ENCODE measurements at places on chromosomes 7 and 10.

DNA sequence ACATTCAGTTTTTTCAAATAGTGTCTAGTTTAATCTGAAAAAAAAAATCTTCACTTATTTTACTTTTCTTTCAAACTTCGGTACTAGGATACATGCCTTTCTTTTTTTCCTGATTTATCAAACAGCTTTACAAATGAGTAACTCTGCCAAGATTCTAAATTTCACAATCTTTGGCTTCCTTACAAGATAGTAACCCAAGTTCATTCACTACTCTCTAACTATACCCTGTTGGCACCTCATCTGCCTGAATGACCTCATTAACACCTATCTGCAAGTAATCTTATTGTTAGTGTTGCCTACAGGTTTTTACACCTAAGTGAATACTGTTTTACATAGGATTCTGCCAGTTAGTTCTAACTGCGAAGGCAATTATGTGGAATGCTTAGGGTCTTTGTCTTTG lies 159.8 kb downstream of the FOXP2 start:
- DNase-seq: no peak

- DNase-seq: no peak
Observed at GRCh38 chr10:103651783-103652476, 158.4 kb downstream of the NEURL1 start.

- no peak for DNase-seq
Observed at GRCh38 chr7:104208421-104208780, 588 bp upstream of the ORC5 start.

DNA sequence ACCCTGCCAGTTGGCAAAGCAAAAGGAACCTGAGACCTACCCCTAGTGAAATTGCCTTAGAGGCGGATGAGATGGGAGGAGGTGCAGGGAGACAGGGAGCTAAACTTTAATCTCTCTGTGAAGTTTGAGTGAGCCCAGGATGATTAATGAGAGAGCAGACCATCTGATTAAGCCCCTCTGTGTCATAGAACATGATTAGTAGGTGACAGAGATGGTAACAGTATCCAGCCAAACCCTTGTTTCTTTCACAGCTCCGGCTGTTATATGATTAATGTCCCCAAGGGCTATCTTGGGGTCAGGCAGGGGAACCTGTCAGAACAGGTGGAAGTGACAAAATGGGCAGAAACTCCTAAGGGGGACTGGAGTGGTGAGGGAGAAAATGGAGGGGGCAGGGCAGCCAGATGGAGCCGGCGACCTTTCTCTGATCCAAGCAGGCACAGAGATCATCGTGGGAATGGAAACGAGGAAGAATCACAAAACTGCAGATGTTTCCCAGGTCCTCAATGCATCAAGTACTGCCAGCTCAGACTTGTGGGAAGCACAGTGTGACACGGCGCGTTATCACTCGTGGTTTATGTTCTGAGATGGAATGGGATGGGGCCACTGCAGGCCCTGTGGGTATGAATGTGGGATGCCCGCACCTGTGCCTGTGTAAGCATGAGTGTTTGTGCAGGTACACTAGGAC lies 684.2 kb downstream of the LRMDA start:
- no peak for DNase-seq

- no peak for DNase-seq
Observed at GRCh38 chr7:98091061-98091460, 15.6 kb upstream of the LMTK2 start.
